ENCODE measurements at places on chromosomes 4 and X.

GRCh38 chrX:22365460-22365859, 92.7 kb downstream of the CBLL2 start:
- DNase-seq = no peak

- no peak for DNase-seq
These were observed 674.3 kb upstream of the AMOT start for GRCh38 chrX:113514906-113515305.

GRCh38 chr4:39729557-39729956, 31.6 kb downstream of the UBE2K start:
- DNase-seq = no peak

DNA sequence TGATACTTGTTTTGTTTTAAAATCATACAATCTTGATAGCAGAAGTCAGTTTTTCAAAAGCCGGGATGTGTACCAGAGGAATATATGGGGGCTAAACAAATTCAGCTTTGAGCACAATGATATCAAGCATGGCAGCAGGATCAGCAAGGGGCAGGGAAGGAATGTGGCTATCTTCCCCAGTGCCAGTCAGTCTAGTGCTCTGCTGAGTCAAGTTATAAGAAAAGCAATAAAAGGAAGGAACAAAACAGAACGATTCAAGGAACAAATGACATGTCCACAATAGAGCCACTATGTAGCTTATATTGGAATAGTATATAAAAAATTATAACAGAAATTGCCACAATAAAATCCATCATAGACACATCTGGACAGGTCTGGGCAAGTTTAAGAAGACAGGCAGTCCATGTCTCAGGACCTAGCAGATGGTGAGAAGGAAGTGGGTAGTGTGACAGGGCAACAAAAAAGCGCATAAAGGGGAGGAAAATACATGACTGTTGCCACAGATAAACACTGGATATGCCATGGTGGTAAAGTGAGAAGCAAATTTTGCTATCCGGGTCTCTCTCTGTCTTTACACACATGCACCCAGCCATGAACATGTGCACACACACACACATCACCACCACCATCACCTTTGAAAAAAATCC, 518.2 kb upstream of the HTR2C start:
- DNase-seq = no peak

DNA sequence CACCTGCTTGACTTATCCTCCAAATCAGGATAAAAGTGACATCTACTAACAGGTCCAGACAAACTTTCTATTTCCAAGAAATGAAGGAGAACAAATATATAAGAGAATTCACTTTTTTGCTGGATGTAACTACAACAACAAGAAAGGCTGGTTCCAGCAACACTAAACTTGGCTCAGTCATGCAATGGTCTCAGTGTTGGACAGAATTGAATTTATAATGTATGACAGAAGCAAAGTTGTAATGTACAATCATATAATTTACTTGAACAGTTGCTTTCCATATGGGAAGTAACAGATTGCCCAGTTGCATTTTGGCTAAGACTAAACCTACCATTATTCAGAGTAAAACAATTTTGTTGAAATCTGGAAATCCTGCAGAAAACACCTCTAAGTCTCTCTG, 183.3 kb upstream of the INTU start:
- DNase-seq = no peak

DNA sequence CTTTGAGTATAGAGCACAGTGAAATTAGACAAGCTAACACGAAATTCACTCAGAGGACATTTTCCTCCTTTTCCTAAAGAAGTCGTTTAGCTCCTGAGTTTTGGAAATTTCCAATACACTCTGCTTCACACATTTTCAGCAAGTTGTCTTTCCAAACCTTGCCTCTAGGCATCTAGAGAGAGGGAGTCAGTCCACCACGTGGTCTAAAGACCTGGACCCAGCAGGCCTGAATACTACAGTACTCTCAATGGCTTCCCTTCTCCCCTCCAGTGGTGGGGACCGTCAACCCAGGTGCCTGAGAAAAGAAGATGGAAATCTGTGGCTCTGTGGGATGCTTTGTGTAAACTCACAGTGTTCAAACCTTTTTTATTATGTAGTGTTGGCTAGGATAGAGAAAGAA, 13.9 kb upstream of the SCML2 start:
- DNase-seq = no peak

GRCh38 chr4:26030260-26030667, 116.2 kb downstream of the SMIM20 start:
- no peak for DNase-seq

DNA sequence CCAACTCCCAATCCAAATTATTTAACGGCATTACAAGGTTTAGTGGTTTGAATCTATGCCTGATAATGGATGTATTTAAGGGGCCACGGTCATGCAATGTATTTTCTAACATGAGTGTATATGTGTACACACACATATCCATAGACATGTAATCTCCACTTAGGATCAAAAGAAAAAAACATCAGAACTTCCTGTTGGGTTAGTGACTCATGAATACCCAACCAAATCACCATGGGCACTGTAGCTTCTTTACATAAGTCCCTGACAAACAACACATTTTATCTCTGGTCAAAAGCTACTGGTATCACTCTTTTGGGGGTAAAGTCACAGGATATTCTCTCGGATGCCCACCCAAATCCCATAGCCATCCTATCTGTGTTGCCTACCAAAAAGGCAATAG, 36.5 kb upstream of the TFDP3 start:
- DNase-seq = no peak

- DNase-seq = no peak
These were observed 396.2 kb downstream of the INPP4B start for GRCh38 chr4:142449771-142450373.

DNA sequence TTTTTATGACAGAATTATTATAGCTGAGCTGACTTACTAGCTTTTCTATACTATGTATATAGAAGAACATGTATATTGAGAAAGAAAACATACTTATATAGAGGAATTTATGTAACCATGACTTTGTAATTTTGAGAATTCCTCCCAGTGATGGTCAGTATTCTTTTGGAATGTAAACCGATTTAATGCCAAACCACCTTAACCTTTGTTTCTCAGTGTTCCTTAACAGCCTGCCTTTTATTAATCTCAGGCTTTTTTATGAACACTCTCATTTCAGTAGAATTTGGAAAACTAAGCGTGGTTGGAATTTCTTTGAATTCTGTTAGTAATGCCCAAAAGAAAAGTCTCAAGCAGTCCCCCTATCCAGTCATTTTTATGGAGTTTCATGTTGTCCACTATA, 47.0 kb downstream of the MOSPD2 start:
- DNase-seq = no peak

- no peak for DNase-seq
These were observed 65.8 kb upstream of the SLC4A4 start for GRCh38 chr4:71272976-71273375.

GRCh38 chr4:113524505-113525186, 236.9 kb downstream of the CAMK2D start:
- DNase-seq = no peak

DNA sequence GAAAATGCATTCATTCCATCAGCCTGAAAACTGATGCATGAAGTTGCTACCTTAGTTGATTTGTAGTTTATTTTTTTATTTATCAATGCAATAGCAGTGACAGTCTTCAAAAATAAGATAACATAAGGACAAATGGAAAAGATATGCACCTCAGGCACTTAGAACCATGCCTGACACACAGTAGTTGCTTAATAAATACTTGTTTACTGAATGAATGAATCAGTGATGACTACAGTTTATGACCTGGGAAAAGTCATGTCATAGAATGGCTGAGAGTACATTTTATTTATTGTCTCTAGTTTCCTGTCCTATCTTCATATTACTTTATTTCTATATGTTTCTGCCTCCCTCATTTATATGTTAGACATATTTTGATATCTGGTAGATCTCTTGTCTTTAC, 171.8 kb downstream of the TLL1 start:
- no peak for DNase-seq

GRCh38 chr4:153804722-153805121, 15.8 kb upstream of the SFRP2 start:
- no peak for DNase-seq

GRCh38 chr4:55921093-55921492, 27.7 kb upstream of the CEP135 start:
- DNase-seq = no peak

DNA sequence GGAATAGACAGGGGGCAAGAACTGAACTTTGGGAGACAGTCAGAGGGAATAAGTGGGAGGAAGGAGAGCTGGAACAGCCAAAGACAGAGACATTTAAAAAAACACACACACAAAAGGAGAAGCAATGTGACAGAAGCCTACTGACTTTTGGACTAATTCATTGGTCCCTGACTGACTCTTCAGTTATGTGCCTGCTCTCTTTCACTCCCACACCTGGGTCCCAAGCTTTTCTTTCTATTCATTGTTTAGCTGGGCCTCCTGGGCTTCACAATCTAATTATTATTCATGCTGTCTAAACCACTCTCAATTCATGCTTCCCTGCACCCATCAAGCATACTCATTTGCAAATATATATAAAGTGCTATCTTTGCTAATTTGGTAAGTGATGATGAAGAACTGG, 139.2 kb upstream of the IRS4 start:
- DNase-seq = no peak
